D721Med (cell line): ENCODE measurements at places on chromosomes 2 and 18.
A peak's percentile ranks its signal among the peaks of the same experiment; 100 is the strongest.

GRCh38 chr18:63302220-63302619 is 17.3 kb downstream of the BCL2 start:
- no peak for DNase-seq

DNA sequence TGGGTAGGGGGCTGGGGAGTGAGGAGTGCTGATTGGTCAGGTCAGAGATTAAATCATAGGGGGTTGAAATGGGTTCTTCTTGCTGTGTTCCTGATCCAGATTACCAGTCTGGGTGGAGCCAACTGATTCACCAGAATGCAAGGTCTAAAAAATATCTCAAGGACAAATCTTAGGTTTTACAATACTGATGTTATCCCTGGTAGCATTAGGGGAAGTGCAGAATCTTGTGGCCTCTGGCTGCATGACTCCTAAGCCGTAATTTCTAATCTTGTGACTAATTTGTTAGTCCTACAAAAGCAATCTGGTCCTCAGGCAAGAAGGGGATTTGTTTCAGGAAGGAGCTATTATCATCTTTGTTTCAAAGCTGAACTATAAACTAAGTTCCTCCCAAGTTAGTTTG is 289.2 kb upstream of the KYNU start:
- DNase-seq: no peak

DNA sequence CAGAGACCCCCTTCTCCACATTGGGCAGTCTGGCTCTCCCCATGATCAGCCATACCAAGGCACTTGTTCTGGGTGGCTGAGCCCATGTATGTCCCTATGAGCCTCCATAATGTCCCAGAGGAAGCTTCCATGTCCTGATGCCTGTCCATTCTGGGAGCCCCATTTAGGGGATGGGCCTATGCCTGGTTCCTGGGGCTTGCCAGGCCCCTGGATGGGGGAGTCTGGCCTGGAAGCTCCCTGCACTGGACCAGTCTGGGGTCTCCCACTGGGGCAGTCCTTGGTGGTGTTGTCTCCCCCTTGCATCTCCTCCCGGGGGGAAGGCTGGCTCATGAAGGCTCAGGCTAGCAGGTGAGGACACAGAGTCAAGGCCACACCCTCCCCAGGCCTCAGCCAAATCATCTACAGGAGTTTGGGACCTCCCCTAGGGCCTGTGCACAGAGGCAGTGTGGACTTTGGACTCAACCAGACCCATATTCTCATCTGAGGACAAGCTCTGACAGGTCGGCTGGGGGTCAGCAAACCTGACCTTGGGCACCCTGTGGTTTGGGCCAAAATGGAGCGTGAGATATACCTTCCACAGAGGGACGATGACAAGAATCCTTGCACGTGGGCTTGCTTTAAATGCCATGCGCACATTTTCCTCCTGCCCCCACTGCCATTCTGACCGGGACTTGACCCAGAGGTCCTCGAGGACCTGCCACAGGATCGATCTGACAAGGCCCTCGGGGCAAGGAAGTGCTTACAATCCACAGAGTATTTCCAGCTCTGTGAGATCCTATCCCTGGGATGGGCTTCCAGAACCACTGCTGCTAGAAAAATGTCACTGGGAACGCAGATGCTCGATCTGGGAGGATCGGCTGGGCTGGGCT is 38.8 kb downstream of the INHBB start:
- no peak for DNase-seq

DNA sequence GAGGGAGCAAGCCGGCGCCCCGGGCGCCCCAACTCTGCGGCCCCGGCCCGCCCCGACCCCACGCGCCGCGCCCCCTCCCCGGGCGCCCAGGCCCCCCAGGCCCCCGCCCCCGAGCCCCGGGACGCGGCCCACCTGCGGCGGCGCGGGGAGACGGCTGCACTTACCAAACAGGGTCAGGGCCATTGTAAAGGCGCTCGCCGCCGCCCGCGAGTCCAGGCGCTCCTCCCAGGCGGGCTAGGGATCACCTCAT is 526 bp downstream of the CHN1 start:
- peak; percentile 16 for DNase-seq

- no peak for DNase-seq
Measured at GRCh38 chr2:27831279-27832050, 58.7 kb downstream of the RBKS start.

DNA sequence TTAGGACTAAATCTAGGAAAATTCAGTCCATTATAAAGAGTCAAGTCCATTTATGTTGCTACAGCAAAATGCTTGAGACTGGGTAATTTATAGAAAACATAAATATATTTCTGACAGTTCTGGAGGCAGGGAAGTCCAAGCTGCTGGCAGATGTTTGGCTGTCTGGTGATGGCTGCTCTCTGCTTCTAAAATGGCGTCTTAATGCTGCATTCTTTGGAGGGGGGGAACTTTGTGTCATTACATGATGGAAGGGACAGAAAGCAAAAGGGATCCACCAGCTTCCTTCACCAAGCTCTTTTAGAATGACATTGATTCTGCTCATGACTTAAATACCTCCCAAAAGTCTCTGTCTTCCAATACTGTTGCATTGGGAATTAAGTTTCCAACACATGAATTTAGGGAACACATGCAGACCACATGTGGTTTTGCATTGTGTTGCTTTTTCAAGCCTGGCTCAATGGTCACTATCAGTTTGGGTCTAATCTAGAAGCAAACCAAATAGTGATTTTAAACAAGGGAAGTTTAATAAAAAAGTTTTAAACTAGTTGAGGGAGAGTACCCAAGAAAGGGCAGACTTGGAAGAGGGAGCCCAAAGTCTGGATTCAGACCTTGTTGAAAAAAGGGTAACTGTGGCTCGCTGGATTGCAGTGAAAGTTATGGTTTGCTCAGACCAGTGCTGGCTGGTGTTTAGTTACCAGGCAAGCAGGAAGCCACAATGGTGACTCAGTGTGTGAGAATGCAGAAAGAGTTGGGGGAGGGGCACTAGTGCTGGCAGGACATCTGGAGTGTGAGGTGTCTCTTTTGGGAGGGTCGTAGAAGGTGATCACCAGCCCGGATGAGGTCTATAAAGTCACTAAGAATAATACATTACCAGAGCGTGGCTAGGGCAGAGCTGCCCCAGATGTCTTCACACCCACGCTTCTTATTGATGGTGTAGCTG is 30.8 kb downstream of the C18orf54 start:
- DNase-seq: no peak

- DNase-seq: no peak
Measured at GRCh38 chr18:3454365-3455089, 4.6 kb downstream of the TGIF1 start.

DNA sequence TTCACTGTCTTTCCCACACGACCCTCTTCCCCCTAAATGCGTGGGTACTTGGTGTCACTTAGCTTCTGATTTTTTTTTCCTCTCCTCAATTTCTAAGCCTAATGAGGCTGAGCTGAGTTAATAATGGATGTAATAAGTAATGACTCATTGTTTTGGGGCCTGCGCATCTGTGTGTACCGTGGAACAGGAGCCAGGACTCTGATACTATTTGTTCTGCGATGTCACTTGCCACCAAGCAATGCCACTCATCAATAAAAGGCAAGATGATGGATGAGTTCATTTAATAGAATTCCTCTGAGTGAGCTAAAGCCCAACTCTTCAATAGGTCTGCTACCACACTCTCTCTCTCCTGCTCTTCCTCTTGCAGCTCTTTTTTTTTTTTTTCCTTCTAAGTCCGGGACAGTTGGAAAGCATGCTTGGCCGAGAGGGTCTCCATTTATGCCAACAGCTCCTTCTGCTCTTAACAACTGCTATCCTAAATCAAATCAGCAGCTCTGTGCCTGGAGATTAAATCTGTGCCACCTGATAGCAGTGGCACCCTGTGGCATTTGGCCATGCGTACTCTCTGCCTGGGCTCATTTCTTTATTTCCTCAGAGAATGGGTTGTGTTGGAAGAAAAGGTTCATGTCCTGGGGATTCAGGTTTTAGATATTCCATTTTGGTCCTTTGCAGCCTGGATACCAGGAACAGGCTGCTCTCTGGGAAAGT is 1284.2 kb upstream of the PIK3C3 start:
- no peak for DNase-seq

DNA sequence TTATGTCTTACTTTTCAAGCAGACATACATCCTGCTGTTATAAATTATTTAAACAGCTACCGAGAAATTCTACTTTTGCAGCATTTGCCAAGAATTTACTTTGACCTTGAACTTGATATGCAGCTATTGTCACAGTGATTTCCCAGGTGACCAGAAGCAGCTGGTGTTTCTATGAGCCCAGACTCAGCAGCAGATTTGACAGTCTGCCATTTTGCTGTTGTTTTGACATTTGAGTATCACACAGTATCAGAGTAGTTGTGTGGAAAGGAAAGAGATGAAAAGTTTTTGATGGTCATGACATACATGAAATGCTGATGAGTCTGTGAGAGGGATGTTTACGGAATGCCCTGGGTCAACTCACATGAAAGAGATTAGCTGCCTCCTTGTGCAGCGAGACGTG is 6.6 kb upstream of the CCDC195 start:
- no peak for DNase-seq

GRCh38 chr2:209145941-209146681 is 277.7 kb upstream of the MAP2 start:
- no peak for DNase-seq

DNA sequence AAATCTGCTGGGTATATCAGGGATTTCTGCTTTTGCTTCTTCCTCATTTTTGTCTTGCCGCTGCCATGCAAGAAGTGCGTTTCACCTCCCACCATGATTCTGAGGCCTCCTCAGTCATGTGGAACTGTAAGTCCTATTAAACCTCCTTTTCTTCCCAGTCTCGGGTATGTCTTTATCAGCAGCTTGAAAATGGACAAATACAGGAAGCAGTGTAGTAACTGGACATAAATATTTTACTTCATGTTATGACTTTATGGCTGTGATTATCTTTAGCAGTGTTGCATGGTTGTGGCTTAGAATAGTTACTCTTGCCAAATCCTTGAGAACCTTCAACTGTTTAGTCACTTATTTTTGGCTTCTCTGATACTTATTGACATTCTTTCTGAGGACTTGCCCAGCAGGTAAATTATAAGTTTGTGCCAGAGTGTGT is 66.2 kb upstream of the DLX2 start:
- DNase-seq: no peak

DNA sequence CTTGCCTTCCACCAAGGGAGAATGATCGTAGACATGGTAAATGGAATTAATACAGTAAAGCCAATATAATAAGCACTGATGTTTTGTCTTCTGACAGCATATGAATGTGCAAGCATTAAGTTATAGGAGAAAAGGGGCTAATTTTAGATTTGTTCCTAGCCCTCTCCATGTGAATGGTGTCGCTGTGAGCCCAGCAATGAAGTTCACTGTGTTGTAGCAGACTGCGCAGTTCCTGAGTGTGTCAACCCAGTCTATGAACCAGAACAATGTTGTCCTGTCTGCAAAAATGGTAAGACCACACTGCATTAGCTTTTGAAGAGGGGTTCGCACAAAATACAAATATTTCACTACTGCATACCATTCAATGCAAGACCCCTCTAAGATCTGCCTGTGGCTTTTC is 25.6 kb downstream of the VWC2L start:
- DNase-seq: no peak

DNA sequence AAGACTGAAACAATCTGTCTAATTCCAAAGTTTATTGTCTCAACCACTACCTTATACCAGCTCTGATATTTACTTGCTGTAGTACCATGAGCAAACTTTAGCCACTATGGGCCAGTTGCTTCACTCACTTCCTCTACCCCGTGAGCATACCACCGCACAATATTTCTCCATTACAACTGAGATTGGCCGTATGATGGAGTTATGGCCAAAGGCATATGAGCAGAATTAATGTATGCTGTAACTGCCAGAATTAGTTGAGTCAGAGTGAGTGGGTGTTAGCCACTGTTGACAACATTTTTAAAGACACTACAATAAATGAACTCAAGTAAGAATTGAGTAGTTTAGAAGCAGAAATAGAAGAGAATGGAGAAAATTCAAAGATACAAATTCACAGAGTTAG is 69.7 kb downstream of the LRATD1 start:
- DNase-seq: no peak

DNA sequence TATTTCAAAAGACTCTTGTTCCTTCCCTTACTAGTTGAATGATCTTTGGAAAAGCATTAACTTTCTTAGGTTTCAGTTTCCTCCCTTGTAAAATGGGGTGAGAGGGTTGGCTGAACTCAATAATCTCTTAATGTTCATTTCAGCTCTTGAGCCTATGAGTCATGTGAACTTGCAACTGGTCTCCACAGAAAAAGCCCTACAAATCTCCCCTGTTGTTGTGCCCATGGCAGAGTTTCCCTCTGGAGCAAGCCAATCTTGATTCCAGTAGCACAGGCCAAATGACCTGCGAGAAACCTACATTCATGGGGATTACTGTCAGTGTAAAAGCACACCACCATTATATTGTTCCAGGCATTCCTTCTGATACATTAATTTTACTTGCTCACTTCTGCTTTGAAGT is 388.9 kb downstream of the ALK start:
- DNase-seq: no peak

DNA sequence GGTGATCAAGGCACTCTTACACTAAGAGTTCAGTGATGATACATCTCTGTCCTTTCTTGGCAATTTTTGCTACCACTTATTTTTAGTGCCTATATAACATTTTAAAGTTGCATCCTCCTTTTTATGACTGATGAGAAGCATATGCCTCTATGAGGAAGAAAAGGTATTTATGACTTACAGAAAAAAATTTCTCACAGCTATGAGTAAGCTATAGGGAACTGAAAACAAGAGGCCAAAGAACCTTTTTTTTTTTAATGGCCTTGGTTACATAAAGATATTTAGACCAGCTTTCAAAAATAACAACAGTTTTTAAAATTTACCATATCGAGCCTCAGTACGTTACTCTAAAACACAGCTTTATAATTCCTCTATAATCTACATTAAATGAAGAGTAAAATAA is 21.3 kb downstream of the MBD5 start:
- DNase-seq: no peak

- DNase-seq: no peak
Measured at GRCh38 chr2:37638973-37639372, 32.5 kb downstream of the CDC42EP3 start.

GRCh38 chr2:54634564-54635511 is 88.6 kb upstream of the EML6 start:
- DNase-seq: no peak

DNA sequence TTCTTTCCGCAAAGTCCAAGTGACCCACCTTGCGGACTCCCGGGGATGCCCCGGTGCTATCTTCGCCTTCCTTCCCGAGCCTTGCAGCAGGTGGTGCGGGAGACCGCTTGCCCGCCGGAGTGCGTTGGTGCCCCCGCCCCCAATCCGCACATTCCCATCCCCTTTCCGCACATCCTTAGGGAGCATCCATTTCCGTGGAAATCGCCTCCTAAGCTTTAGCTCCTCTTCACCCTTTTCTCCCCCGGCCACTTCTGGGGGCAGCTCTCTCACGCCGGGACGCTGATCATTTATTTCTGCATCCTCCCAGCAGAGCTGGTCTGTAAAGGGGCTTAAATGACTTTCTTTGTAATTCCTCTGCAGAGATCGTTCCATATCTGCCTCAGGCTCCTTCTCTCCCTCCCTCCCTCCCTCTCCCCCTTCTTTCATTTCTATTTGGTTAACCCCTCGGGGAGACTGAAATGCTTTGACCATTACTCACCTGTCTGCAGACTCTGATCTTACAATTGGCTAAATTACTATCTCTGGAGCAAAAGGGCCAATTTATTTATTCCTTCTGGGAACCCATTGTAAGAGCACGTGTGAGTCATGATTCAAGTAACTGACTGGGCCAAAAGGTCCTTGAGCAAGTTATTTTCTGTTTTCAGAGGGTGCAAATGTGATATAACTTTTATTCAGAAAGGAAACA is 1.3 kb upstream of the LYPD1 start:
- no peak for DNase-seq
